Stimulated activated CD8-positive, alpha-beta memory T cell treated with anti-CD3 and anti-CD28 coated beads, Interleukin-4, amount 100 ng/mL, for 1 hour (primary cell): ENCODE measurements at places on chromosomes 2 and 18.

GRCh38 chr2:150732064-150732463 lies 244.6 kb upstream of the RND3 start:
- no peak for DNase-seq

DNA sequence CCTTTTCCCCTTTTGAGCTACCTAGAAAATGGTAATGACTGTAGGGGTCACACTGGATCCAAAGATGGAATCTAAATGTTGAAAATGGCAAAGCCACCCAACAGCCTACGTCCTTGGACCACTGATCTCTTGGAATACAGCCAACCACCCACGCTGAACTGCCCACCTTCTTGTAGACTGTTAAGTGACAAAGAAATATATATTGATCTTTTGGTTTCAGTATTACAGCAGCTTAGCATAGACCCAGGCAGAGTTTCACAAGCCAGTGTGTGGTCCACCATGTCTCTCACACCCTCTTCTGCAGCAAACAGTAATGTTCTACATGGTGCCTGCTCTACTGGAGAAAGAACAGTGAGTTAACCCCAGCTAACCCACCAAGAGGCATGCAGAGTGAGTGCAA lies 20.2 kb downstream of the CACNB4 start:
- DNase-seq: no peak

- DNase-seq: no peak
Measured at GRCh38 chr18:61957801-61958516, 65.2 kb upstream of the RNF152 start.

- no peak for DNase-seq
Measured at GRCh38 chr2:162333968-162334367, 10.0 kb upstream of the GCA start.

DNA sequence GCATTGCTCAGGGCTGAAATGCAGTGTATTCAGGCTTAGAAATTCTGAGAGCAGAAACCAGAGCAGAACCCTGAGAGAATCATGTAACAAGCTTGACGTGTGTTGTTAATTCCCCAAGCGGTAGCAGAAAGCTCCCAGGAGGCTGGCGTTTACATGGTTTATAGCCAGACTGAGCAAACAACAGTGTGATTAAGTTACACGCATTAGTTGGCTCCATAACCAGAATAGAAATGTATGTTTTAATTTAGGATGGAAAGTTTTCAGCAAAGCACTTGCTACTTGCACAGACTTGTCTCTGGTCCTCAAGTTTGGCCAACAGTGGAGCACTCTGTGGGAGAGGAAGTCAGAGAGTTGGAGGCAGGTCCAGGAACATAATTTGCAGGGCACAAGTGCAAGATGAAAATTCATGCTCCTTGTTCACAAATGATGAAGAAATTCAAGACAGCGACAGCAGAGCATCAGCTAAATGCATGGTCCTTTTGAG lies 69.3 kb downstream of the MAPK4 start:
- no peak for DNase-seq

DNA sequence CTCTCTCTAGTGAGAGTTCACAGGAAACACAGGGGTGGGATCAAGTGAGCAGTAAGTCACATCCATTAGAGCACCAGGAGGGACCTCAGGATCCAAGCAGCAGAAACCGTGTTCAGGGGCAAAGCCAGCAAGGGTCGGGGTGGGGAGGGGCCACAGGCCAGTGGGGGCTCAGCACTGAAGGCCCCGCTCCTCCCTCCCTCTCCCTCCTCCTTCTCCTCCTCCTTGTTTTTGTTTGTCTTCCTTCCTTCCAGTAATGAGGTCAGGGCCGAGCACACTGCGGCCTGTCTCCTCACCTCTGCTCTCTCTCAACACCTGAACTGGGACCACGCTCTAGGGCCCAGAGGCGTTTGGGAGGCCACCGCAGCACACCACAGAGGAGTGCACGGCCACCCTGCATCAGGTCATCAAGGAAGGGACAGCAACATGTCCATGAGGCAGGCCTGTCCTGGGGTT lies 20.9 kb downstream of the MTERF4 start:
- DNase-seq: no peak

DNA sequence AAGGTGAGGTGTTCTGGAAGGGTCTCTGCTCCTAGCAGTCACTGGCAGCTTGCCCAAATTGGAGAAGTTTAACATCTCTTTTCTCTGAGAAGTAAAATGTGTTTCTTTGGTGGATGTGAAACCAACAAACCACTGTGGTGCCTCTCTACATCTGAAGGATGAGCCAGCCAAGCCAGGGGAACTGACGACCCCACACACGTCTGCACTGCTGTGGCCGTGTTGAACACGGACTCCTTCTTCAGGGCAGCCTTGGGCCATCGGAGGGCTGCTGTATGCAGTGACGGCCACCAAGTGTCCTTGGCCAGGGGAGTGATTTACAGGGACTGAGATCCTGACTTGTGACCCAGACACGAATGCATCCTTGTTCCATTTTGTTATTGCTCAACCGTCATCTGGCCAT lies 207.8 kb downstream of the ACKR3 start:
- DNase-seq: no peak

GRCh38 chr2:168574856-168575630 lies 119.0 kb downstream of the CERS6 start:
- DNase-seq: no peak
